ENCODE measurements at places on chromosomes 7 and 10. TPM values are rescaled to one million over a fixed set of nuclear protein-coding genes. Genes with fewer than 3 reads are reported as not detected.

Gene CYREN
- 11.1 TPM for total RNA-seq

Gene CTTNBP2
- total RNA-seq: 52.9 TPM

Gene SERPINE1
- total RNA-seq: 0.74 TPM

Gene ARMC3
- total RNA-seq: 2.7 TPM

Gene FZD1
- 7.6 TPM for total RNA-seq

Gene OR6V1
- total RNA-seq: not detected

Gene GPR26
- total RNA-seq: 4.2 TPM

Gene TRPV5
- total RNA-seq: not detected
